ENCODE measurements at places on chromosomes 3 and 15.
A peak's percentile ranks its signal among the peaks of the same experiment; 100 is the strongest.

- DNase-seq = no peak
Measured at GRCh38 chr3:193008654-193009053, 91.0 kb upstream of the MB21D2 start.

DNA sequence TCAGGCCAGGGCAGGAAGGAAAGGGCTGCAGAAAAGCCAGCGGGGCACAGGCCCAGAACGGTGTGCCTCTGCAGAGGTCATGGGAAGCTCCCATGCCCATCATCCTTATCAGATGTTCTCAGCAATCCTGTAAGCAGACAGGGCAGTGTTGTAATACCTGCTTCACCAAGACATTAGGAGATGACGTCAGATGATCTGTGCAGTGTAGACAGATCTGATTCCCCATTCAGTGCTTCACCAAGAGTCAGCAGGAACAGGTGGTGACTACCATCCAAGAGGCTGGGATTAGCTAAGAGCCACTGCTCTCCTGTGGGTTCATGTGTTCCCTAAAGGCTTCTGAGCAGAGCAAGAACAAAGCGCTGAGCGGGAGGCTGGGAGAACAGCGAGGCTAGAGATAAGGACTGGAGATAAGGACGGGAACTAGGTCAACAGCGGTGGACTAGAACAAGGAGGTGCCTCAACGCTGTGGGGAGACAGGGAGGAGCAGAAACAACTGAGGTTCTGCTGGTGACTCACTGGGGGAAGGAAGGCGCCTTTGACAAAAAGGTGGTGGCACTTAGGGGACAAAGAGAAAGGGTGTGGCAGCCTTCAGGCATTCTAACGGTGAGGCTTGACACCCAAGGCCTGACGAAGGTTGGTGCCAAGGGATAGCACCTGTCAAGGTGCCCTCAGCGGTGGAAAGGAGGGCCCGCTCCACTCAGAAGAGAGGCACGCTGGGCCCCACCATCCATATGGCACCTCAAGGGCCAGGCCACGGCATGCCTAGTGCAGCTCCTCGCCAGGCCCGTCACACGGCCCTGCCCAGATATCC, 28.4 kb downstream of the CCDC12 start:
- DNase-seq = peak; percentile 72

DNA sequence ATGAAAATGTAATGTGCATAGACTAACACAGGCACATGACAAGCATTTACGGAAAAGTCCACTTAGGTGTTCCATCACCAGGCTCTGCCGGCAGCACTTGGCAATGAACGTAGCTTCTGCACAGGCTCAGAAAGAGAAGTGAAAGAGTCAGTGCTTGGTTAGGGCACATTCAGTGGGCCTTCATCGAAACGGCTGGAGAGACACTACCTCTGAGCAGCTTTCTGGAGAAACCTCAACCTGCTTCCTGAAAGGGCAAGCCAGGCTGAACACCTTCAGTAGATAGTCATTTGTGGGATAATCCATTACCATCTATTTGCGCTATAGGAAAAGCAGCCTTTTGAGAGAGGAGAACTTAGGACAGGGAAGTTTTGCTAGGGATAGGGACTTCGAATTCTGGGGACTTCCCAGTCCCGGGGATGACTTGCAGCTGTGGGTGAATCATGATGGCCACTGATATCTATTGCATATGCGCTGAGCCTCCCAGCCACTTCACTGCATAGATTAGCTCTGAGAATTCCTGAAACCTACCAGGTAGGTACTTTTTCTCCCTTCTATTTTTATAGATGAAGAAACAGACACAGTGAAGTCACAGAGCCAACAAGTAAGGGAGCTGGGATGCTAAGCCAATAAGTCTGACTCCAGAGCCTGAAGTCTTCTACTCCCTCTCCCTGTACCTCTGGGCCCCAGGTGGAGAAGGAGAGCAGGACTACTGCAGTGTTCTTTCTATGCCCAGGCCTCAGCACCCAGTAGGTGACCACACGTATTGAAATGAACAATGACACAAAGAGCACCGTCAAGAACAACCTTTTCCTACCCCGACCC, 4.2 kb upstream of the SH2D7 start:
- no peak for DNase-seq

- DNase-seq = no peak
Measured at GRCh38 chr3:150227839-150228238, 180.3 kb upstream of the TSC22D2 start.

DNA sequence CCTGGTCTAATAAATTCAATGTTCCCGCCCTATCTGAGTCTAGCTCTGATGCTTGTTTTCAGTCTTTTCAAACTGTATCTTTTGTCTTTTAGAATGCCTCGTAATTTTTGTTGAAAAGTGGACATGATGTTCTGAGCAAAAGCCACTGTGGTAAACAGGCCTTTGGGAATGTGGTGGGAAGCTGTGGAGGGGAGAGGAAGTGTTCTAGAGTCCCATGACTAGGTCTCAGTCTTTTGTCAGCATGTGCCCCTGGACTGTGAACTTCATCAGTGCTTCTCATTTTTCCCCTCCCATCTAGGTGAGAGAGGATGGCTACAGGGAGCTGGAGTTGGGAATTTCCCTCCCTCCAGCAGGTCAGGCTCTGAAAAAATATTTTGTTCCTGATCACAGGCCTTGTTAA, 33.7 kb downstream of the SUSD5 start:
- DNase-seq = no peak

GRCh38 chr15:63870487-63871209, 36.9 kb upstream of the HERC1 start:
- DNase-seq = no peak

DNA sequence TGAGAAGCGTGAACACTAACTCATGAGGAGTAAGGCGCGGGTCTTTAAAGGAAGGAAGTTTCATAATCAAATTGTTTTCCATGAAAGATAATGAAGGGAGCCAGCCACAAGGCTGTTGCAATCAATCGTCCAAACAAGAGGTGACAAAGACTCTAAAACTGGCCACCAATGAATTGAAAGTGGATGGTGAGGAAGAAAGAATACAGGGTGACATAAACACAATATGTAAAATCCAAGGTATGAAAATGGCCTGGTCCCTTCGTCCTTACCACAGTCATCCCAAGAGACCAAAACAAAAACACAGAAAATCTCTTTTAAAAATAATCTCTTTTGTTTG, 12.0 kb downstream of the CD86 start:
- DNase-seq = no peak

GRCh38 chr15:75551091-75551490, 28.0 kb downstream of the PTPN9 start:
- no peak for DNase-seq

DNA sequence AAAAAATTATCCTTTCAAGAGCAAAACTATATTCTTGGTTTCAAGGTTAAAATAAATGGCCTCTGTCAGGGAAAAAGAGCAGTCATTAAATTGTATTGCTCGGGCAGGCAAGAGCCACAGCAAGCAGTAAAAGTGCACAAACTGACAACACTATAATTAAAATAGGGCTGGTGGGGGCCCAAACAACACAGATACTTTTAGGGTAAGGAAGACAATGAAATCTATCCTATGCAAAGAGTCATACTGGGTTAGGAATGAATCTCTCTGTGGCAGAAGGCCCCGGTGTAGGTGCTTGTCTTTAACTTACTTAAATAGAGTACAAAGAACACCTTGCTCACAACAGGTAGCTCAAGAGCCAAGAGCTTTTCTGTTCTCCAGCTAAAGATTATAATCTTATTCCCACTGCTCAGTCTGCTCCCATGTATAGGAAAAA, 94.7 kb downstream of the DLG1 start:
- no peak for DNase-seq
